Activated T-helper 17 cell treated with anti-CD3 and anti-CD28 coated beads, Interleukin-2, amount 50 U/mL, for 72 hours (primary cell): ENCODE measurements at places on chromosomes 4 and X. TPM values are rescaled to one million over a fixed set of nuclear protein-coding genes. Genes with fewer than 3 reads are reported as not detected.
A peak's percentile ranks its signal among the peaks of the same experiment; 100 is the strongest.

PPP4R3C gene
- total RNA-seq, result not detected

NPY2R gene
- total RNA-seq, result not detected

TFE3 gene
- total RNA-seq, result 38.9 TPM

PNMA6F gene
- total RNA-seq, result not detected

CENPVL1 gene
- not detected for total RNA-seq

KCNIP4 gene
- total RNA-seq, result not detected

GRCh38 chr4:112973750-112974251, 75.7 kb upstream of the ANK2 start:
- ATAC-seq, result no peak

GRCh38 chr4:37562592-37562991, 123.6 kb downstream of the RELL1 start:
- no peak for ATAC-seq

- ATAC-seq, result no peak
These were observed 17.6 kb upstream of the CBR4 start for GRCh38 chr4:169027663-169028062.

GRCh38 chr4:24226023-24226422, 336.2 kb upstream of the PPARGC1A start:
- no peak for ATAC-seq

DNA sequence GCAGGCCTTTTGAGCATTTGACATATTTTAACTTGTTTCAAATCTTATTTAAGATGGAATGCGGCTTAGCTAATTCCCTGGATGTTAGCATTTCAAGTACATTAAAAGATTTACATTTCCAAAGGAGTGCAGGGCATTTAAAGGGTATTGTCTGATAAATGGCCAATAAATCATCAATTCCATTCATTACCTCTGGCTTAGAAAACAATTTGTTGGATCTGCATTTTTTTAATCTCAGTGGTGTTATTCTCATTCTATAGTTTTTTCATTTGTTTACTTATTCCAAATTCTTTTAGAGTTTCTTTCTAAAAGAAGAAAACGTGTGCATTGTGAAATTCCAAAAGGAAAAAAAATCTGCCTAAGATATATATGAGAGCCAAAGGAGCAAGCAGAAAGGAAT, 1.3 kb upstream of the NLRP2B start:
- ATAC-seq, result no peak

- no peak for ATAC-seq
These were observed 1.7 kb upstream of the TMEM271 start for GRCh38 chr4:577499-578450.

- no peak for ATAC-seq
These were observed at the start of gene GK for GRCh38 chrX:30653415-30654131. Gene GK, plus strand, starts transcription at chrX:30653423. Its CDS starts 115 bp downstream, at chrX:30653538.

GRCh38 chrX:27680726-27681125, 90.6 kb downstream of the DCAF8L2 start:
- no peak for ATAC-seq

- ATAC-seq, result no peak
These were observed 3.5 kb upstream of the SERTM2 start for GRCh38 chrX:111507933-111508332.

GRCh38 chrX:119753001-119753400, 5.4 kb upstream of the SOWAHD start:
- ATAC-seq, result no peak

GRCh38 chr4:124065936-124066335, 646.6 kb downstream of the ANKRD50 start:
- ATAC-seq, result no peak

GRCh38 chr4:111937368-111937767, 207.9 kb upstream of the FAM241A start:
- no peak for ATAC-seq

DNA sequence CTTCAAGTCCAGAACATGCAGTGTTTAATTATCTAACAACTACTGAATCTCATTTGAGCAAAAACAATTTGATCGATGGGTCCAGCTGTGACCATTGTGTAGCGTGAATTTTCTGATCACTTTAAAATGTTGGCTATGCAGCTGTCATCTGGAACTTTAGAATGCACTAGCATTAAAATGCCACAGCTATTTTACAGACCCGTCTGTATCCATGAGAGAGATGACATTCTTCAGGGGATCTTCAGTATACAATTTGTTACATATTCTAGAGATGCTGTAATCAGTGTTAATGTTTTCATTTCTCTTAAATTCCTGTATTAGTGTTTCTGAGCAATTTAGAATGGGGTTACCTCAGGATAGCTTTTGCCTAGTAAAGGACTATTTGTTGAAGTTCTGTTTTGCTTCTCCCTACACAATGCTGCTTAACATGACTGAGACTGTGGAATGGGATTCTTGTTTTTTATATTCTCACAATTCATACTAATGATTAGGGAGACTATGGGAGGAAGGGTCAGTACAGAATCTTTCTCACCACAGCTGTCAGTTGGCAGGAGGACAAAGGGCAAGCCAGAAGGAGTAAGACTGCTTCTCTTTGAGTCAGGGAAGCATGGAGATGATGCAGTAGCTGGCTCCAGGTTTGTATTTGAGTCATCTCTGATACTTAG, 13.2 kb upstream of the CTSO start:
- ATAC-seq, result no peak

DNA sequence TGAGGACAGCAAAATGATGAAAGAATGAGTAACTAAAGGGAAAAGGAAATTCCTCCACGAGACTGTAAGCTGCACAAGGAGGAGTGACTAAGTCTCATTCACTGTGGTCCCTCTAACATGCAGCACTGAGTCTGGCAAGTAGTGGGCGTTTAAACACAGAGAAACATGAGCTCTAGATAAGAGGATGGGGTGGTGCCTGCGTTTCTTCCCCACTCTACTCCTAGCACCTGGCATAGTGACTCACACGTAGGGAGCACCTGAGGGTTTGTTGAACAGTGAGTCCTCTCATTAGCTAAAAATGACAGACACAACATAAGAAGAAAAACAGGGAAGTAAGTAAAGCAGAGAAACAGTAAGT, 105.8 kb upstream of the CBR4 start:
- ATAC-seq, result peak; percentile 71

DNA sequence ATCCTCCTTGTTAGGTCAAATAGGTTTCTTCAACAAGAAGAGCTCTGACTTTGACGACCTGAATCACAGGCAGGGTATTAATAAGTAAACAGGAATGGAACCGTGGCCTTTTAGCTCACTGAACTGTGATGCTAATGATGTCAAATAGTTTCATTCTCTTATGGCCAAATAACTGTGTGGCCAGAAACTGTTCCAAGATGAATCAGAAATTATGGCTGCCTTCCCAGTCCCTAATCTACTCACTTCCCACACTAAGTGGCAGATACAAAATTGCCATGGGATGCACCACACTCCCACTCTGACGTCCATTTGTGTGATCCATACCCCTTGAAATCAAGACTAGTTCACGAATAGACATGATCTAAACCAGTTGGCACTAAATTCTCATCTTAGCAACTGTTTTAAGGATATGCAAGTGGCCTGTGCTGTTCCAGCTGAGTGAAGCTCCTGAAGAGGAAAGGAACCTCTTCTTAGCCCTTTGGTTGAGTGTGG, 455.4 kb downstream of the IL15 start:
- ATAC-seq, result no peak

GRCh38 chrX:18640686-18641085, 31.2 kb downstream of the RS1 start:
- ATAC-seq, result no peak

DNA sequence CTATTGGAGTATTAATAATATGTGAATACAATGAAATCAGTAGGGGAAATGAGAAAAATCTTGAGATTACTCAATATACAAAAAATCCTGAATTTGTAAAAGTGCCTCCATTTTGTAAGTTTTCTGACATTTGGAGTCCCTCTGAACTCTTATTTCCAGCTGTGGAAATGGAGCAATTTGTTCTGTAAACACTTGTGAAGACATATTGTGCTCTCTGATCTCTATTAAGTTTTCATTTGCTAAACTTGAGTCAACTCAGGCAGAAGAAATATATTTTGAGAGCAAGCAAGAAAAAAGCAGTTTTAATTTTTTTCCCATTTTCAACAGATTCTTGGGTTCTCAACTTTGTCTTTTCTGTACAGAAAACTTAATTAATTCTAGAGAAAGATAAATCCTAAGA, 51.4 kb upstream of the PCDH18 start:
- no peak for ATAC-seq

- ATAC-seq, result no peak
These were observed 122.1 kb downstream of the ANKRD50 start for GRCh38 chr4:124590480-124590879.
